ENCODE measurements at places on chromosomes 11 and 22.
A peak's percentile ranks its signal among the peaks of the same experiment; 100 is the strongest.

DNA sequence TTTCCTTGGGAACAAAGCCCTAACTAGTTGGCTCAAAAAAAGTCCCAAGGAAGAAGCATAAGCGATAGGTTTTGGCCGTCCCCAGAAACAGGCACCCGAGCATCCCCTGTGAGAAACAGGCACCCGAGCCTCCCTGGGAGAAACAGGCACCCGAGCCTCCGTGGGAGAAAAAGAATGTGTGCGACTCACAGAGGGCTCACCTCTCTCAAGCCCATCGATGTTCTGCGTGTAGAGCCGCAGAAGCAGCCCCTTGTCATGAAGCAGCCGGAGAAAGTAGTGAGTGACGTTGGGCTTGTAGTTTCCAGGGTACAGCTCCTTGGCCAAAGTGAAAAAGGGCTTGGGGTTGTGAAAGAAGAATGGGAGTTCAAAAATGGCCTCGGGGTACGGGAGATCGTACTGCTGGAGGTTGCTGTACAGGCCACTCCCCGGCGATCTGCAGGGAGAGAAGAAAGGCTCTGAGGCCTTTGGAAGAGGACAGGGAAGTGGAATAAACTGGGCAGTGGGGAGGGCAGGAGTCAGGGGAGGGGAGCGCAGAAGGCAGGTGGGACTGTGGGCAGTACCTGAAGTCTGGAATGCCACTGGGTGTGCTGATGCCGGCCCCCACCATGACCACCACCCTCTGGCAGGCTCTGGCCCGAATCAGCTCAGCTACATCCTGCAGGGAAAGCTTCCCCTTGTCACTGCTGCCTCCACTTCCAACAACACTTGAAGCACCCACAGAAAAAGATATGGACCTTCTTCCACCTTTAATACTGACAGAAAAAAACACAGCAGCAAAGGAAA is 3.2 kb downstream of the SIRT3 start:
- peaks cover 17% of the 10 kb centered on the region for H3K4me1 ChIP-seq
- no peak overlapping the region for H3K27ac ChIP-seq

GRCh38 chr11:131767421-131767820 is 397.0 kb downstream of the NTM start:
- H3K4me1 ChIP-seq = no peaks in the 10 kb centered on the region
- no peaks in the 10 kb centered on the region for H3K36me3 ChIP-seq
- H3K4me3 ChIP-seq = no peak overlapping the region
- H3K27me3 ChIP-seq = no peaks in the 10 kb centered on the region

DNA sequence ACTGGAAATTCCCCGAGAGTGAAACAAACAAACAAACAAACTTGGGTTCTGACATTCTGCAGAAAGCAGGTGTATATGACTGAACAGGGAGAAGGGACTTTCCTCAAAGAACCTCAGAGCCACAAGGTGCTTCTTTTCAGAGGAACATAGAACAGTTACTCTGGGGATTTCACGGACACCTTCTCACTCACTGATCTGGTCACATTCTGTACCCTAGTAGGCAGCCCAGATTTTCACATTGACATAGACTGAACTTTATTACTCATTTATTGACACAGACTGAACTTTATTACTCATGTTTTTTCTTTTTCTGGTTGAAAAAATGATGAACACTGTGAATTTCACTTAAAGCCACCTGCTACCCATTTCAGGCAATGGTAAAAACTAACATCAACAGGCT is 263.0 kb downstream of the OPCML start:
- H3K4me1 ChIP-seq = no peaks in the 10 kb centered on the region
- no peaks in the 10 kb centered on the region for H3K27me3 ChIP-seq
- H3K4me3 ChIP-seq = no peak overlapping the region
- no peaks in the 10 kb centered on the region for H3K36me3 ChIP-seq
- DNase-seq = no peak
- H3K27ac ChIP-seq = no peak overlapping the region

- peaks cover 18% of the 10 kb centered on the region for H3K27me3 ChIP-seq
- no peaks in the 10 kb centered on the region for H3K36me3 ChIP-seq
- no peak overlapping the region for H3K27ac ChIP-seq
- no peaks in the 10 kb centered on the region for H3K4me1 ChIP-seq
- H3K4me3 ChIP-seq = no peak overlapping the region
These were observed 191.7 kb downstream of the ST3GAL4 start for GRCh38 chr11:126547161-126547560.

- no peaks in the 10 kb centered on the region for H3K36me3 ChIP-seq
- H3K4me3 ChIP-seq = no peak overlapping the region
- no peak overlapping the region for H3K27ac ChIP-seq
- no peak for DNase-seq
These were observed 16.6 kb downstream of the ASRGL1 start for GRCh38 chr11:62353841-62354240.

DNA sequence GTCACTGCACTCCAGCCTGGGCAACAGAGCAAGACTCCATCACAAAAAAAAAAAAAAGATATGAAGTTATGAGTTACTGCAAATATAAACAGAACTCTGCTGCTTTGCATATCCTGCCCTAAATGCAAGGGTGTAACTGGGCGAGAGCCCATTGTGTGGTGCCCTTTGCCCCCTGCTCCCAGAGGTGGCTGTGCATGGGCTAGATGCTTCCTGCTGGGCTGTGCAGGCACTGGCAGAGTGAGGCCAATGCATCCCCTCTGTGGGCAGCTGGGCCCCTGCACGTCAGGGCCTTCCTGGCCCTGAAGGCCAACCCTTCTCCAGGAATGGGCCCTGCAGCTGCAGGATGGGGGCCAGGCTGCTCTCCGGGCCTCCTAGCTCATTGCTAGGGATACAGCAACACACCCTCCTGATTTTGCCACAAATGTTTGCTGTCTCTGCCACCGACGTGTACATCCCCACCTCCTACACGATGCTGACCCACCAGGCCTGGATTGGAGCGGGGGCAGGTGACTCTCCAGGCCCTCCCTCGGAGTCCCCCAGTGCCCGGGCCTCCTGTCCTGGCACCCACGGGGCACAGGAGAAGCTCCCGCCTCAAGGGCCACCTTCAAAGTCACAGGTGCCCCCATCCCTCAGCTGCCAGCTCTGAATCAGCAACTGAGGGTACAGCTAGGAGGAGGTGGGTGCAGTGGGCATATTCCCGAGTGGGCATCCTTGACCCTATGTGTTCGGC is 40.7 kb upstream of the COMT start:
- H3K36me3 ChIP-seq = peaks cover 1% of the 10 kb centered on the region
- peaks cover 12% of the 10 kb centered on the region for H3K4me1 ChIP-seq
- DNase-seq = no peak
- H3K4me3 ChIP-seq = no peak overlapping the region

DNA sequence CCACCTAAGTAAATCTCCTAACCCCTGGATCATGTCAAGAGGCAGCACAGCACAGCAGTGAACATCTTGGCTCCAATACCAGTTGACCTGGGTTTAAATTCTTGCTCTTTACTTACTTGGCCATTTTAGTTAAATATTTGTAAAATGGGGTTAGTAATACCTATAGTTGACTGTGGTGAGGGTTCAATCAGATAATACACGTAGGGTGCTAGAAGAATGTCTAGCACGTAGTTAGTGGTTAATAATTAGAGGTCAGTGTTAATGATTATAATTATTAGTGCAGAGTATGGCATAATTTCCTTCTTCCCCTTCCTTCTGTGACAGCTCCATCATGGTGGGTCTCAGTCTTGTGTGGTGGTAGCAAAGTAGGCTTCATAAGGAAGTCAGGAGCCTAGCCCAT is 520.8 kb downstream of the INSC start:
- H3K4me1 ChIP-seq = no peaks in the 10 kb centered on the region
- H3K4me3 ChIP-seq = no peak overlapping the region
- no peak overlapping the region for H3K27ac ChIP-seq
- H3K27me3 ChIP-seq = no peaks in the 10 kb centered on the region
- no peak for DNase-seq
- no peaks in the 10 kb centered on the region for H3K36me3 ChIP-seq

DNA sequence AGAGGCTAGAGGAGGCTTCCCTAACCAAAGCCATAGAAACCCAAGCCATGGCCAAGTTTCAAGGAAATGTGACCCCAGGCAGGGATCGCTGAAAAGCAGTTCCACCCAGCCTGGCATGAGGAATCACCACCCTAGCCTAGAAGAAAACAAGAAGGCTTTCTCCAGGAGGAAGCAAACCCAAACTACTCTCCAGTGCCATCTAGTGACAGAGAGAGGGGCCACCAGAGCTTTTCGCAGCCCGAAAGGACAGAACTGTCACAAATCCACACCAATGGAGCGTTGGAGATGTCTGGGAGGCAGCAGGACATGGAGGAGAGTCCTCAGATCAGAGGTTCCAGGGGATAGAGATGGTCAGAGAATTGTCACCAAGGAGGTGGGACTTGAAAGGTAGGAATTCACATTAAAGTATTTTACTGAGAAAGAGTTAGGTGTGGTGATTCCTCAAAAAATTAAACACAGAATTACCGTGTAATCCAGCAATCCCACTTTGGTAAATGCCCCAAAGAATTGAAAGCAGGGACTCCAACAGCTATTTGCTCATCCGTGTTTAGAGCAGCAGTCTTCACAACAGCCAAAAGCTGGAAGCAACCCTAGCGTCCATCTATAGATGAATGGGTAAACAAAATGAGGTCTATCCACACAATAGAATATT is 67.3 kb upstream of the NUP50 start:
- H3K27me3 ChIP-seq = peaks cover 35% of the 10 kb centered on the region
- H3K4me1 ChIP-seq = no peaks in the 10 kb centered on the region
- no peak overlapping the region for H3K27ac ChIP-seq
- H3K36me3 ChIP-seq = no peaks in the 10 kb centered on the region

DNA sequence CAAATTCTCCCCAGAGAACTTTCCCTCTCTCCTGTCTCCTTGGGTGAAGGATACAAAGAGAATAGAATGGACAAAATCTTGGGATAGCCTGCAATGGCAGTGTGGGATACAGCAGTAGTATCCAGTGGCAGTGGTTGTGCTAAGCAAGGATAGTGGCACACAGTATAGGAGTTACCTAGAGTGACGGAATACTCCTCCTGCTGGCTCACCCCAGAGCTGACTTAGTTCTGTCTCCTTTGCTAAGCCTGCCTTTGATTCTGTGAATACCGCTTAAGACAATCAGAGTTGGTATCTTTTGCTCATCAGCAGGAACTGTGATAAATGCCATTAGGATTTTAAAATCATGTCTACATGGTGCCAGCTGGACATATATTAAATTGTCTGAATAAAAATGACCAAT is 404.3 kb downstream of the JRKL start:
- no peaks in the 10 kb centered on the region for H3K4me1 ChIP-seq
- no peaks in the 10 kb centered on the region for H3K27me3 ChIP-seq
- H3K4me3 ChIP-seq = no peak overlapping the region
- H3K36me3 ChIP-seq = no peaks in the 10 kb centered on the region

GRCh38 chr11:14308114-14308896 is 50.7 kb downstream of the RRAS2 start:
- no peak overlapping the region for H3K27ac ChIP-seq
- H3K36me3 ChIP-seq = no peaks in the 10 kb centered on the region
- no peaks in the 10 kb centered on the region for H3K27me3 ChIP-seq
- no peak for DNase-seq

DNA sequence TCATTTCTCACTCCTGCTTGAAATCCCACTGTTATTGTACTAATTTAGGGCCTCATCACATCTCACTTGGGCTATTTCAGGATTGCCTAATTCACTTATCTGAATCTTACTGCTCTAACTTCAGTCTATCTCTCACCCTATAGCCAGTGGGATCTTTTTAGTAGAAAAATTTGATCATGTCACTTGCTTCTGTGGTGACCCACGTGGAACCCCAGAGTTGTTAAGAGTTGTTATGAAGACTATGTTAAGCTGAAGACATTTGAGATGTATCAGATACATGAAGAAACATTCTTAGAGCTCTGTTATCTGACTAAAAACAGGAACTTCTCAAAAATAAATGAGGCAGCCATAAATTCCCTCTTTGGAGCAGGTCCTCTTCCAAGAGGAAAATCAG is 1375.6 kb upstream of the TENM4 start:
- DNase-seq = no peak
- no peaks in the 10 kb centered on the region for H3K4me1 ChIP-seq
- H3K27ac ChIP-seq = no peak overlapping the region
- no peak overlapping the region for H3K4me3 ChIP-seq
- no peaks in the 10 kb centered on the region for H3K27me3 ChIP-seq
- no peaks in the 10 kb centered on the region for H3K36me3 ChIP-seq

GRCh38 chr11:117411736-117412135 is 84.1 kb downstream of the CEP164 start:
- H3K36me3 ChIP-seq = peaks cover 8% of the 10 kb centered on the region
- H3K27ac ChIP-seq = no peak overlapping the region
- DNase-seq = no peak
- H3K4me3 ChIP-seq = no peak overlapping the region
- H3K27me3 ChIP-seq = peaks cover 4% of the 10 kb centered on the region

DNA sequence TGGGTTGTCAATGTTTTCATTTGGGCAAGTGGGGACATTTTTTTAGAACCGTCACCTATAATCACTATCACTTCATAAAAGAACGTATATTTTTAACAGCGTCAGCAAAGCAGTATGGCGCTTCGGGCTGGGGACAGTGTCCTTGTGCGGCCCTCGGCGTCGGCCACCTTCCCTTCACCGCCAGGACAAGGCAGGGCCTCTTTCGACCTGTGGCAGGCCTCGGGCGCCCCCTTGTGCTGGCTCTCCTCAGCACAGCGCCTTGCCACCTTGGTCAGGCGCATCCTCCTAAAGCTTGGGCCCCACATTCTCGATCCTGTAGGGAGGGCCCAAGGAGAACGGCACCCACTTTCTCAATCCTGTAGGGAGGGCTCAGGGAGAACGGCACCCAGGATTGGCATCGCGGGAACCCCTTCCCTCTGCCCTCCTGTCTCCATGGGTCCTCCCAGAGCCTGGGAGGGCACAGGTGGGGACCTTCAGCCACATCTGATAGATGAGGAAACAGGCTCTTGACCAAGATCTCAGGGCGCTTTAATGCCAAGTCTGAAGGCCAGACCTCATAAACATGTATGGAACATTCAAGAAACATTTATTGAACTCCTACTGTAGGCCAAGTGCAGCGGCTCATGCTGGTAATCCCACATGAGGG is 11.5 kb upstream of the FADD start:
- peaks cover 17% of the 10 kb centered on the region for H3K27me3 ChIP-seq
- no peak overlapping the region for H3K27ac ChIP-seq
- peak; percentile 72 for DNase-seq
- no peaks in the 10 kb centered on the region for H3K36me3 ChIP-seq
- H3K4me1 ChIP-seq = no peaks in the 10 kb centered on the region

DNA sequence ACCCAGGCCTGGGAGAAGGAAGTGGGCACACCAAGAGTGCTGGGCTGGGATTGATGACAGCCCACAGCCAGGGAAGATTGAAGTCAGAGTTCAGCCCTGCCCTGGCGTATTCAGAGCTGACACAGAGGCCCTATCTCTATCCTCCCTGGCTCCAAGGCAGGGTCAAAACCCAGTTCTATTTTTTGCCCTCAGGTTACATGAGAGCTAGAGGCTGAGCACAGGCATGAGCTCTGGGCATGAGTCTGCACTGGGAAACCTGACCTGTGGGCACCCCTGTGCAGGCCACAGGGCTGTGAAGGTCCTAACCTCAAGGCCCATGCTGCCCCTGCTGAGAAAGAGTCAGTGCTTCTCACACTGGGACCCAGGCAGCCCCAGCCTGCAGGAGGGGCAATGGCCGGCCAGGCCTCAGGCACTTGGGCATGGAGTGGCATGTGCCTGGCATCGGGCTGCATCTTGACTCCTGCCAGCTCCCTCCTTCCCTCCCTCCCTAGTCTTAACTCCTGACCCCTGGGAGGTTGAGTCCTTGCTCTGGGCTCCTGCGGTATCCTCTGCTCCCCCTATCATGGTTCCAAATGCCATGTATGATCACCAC is 5.4 kb downstream of the SLC35E4 start:
- H3K4me3 ChIP-seq = no peak overlapping the region
- no peak overlapping the region for H3K27ac ChIP-seq
- H3K4me1 ChIP-seq = peaks cover 25% of the 10 kb centered on the region
- H3K27me3 ChIP-seq = no peaks in the 10 kb centered on the region
- no peaks in the 10 kb centered on the region for H3K36me3 ChIP-seq
- no peak for DNase-seq

- H3K27ac ChIP-seq = no peak overlapping the region
- peaks cover 80% of the 10 kb centered on the region for H3K27me3 ChIP-seq
- H3K4me3 ChIP-seq = no peak overlapping the region
- no peak for DNase-seq
- no peaks in the 10 kb centered on the region for H3K36me3 ChIP-seq
These were observed 3.4 kb downstream of the MRGPRF start for GRCh38 chr11:69009441-69010211.
